ENCODE measurements at places on chromosomes 2 and 18. TPM values are rescaled to one million over a fixed set of nuclear protein-coding genes. Genes with fewer than 3 reads are reported as not detected.

GRCh38 chr18:46842583-46842982 is 74.7 kb downstream of the PIAS2 start:
- no peak for DNase-seq

GRCh38 chr2:238420442-238420841 is 6.3 kb upstream of the ASB1 start:
- DNase-seq: no peak

DNA sequence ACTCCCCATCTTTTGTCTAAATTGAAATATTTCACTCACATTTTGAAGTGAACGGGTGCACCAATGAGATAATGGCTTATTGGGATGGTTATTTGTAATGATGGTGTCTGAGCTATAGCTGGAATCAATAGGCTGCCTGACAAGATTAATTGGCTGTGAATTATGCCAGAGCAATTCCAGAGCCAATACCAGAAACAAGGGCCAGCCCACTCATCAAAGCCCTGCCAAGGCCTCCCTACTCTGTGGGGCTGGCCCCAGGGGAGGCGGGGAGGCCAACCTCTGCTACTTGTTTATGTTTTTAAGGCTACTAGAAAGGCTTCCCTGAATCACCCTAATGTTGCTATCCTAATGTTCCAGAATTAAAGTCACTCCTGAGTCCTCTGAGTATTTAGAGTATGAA is 29.1 kb upstream of the NEMP2 start:
- no peak for DNase-seq

GRCh38 chr2:88856409-88857135 is 165.1 kb downstream of the RPIA start:
- no peak for DNase-seq

- DNase-seq: no peak
These were observed 124.4 kb downstream of the HRH4 start for GRCh38 chr18:24584813-24585212.

- peak; percentile 68 for DNase-seq
These were observed 59.6 kb downstream of the TRPM8 start for GRCh38 chr2:233976690-233977294.

- no peak for DNase-seq
These were observed 11.4 kb downstream of the AGAP1 start for GRCh38 chr2:235505181-235505741.

GRCh38 chr18:76708071-76708721 is 114.2 kb upstream of the ZNF236 start:
- no peak for DNase-seq

DNA sequence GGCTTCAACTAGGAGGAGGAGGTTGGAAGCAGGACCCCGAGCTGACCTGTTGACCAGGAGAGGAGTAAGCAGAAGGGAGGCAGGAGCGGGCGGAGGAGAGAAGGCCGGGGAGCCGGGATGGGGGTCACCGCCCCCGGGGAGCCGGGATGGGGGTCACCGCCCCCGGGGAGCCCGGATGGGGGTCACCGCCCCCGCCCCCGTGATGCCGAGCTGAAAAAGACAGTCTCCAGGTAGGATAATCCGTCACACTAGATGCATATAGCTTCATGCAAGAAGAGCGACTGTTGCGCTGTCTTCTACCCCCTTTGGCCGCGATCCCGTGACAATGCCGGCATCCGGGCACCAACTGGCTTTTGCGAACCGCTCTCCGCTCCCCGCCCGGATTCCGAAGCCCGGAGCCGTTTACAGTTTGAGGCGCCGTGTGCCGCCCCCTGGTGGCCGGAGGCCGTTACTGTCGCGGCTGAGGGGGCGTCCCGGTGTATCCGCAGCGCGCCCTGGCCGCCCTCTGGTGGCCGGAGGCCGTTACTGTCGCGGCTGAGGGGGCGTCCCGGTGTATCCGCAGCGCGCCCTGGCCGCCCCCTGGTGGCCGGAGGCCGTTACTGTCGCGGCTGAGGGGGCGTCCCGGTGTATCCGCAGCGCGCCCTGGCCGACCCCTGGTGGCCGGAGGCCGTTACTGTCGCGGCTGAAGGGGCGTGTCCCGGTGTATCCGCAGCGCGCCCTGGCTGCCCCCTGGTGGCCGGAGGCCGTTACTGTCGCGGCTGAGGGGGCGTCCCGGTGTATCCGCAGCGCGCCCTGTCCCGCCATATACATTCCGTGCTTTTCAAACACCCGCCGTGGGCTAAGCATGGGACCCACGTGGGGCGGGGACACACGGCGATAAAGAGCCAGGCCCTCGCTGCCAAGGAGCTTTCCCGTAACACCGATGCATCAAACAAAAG is 89.6 kb downstream of the ACTR3 start:
- no peak for DNase-seq

- no peak for DNase-seq
These were observed 131.9 kb downstream of the RDH14 start for GRCh38 chr2:18428516-18428915.

GRCh38 chr2:235660484-235661082 is 166.7 kb downstream of the AGAP1 start:
- no peak for DNase-seq

DNA sequence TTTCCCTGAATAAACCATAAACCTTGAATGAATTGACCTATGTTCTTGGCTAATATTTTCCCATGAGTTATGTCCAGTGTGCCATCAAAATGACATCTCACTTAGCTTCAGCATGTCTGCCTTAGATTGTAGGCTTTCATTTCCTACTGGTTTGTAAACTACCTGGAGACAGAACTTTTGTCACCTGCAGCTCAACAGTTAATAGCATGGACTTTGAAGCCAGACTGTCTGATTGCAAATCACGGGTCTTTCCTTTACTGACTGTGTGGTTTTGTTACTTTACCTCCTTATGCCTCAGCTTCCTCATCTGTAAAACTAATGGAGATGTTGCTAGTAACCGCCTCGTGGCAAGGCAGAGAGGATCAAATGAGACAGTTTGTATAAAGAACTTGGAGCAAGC is 187.1 kb downstream of the SUCLG1 start:
- DNase-seq: no peak

DNA sequence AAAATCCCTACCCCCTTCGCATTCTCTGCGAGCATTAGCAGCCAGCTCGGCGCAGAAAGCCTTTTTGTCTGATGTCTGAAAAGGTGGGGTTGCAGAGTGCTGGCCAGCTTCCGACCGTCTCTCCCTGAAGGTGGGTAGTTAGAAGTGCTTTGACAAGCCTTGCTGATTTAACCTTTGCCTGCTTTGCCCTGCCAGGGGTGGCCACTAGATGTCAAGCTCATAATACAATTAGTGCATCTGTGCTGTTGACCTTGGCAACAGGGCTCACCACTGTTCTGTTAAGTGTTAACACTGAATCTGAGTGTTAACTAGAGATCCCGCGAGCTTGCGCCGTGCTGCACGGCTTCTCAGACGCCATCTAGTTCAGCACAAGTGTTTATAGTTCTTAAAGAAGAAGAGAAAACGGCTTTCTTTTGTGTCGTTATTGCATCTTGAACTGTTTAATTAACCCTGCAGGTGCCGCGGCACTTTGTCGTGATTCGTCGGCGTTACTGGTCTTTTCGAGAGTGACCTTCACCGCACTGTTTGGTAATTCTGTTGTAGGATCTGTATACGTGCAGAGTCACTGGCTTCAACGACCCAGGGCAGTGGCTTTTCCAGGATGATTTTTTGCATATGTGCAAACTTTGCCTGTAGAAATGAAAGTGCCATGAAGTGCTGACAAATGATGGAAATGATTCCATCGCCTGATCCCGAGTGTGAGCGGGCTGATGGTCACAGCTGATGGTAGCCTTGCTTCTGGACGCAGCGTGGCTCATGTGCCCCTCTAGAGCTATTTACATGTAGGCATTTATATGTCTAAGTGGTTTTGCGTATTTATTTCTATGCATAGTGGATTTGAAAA is 5.5 kb downstream of the SALL3 start:
- DNase-seq: peak; percentile 3

Gene CAPN14
- total RNA-seq: under 0.01 TPM

Gene TDRD15
- not detected for total RNA-seq

Gene EFEMP1
- total RNA-seq: 3,306 TPM

Gene MAP2
- 11.2 TPM for total RNA-seq

Gene APOB
- 0.13 TPM for total RNA-seq

Gene HOXD13
- not detected for total RNA-seq

Gene POMC
- 0.63 TPM for total RNA-seq

Gene SAG
- total RNA-seq: under 0.01 TPM
